ENCODE measurements at places on chromosomes 13 and 19.
A peak's percentile ranks its signal among the peaks of the same experiment; 100 is the strongest.

- no peak for DNase-seq
These were observed 114.4 kb upstream of the TMTC4 start for GRCh38 chr13:100789025-100789424.

DNA sequence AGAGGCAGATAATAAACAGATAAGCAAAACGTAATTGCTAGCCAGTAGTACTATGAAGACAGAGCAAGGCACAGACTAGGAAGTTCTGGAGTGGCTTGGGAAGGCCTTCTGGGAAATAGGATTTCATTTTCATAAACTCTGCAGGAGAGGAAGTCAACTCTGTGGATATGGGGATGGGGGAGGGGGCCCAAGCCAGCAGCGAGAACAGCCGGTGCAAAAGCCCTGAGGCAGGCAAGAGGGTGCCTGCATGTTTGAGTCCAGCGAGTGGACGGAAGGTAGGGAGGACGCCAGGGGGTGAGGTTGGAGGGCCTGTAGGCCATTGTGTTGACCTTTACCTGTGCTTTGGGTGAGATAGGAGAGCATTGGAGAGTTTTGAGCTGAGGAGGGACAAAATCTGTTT lies 9.0 kb upstream of the ASF1B start:
- DNase-seq: no peak

DNA sequence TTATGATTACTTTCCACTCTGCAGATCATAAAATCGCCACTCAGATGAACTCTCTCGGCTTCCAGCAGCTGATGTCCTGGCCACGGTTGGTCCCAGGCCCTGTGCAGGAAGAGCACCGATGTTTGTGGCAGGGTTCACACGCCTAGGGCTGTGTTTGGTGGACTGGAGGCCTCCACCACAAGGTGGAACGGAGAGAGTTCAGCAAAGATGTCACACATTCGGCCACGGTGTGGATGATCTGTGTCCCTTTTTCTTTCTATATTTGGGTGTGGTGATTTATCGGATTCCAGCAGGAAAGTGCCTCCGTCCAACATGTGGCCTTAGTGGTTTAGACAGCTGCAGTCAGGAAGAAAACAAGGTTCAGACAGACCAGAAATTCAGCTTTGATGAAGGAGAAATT lies 521 bp upstream of the SHISA2 start:
- DNase-seq: no peak

DNA sequence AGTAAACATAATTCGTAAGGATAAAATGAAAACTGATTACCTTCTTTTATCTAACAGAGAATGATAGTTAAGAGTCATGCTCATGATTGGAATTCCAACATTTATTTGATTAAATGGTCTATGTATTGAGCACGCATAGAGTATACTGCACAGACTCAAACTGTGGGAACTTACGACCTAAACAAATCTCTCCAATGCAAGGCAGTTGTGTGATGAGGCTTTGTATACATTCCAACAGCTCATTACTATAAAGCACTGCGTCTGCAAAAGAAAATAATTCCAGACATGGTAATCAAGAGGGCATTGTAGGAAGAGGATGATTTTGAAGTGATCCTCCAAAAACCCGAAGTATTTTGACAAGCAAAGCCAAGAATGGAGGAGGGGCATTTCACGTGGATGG lies 169.5 kb downstream of the NUFIP1 start:
- no peak for DNase-seq

- DNase-seq: no peak
These were observed 75.4 kb upstream of the ZNF30 start for GRCh38 chr19:34851277-34851804.

DNA sequence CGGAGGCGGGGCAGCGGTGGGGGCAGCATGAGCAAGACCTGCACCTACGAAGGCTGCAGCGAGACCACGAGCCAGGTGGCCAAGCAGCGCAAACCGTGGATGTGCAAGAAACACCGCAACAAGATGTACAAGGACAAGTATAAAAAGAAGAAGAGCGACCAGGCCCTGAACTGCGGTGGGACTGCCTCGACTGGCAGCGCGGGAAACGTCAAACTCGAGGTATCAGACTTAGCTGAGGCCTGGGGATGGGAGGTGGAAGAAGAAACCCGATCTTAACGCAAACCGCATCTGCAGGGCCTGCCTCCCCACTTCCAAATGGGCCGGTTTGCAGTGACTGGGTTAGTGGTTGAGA lies 693 bp downstream of the RFXAP start:
- peak; percentile 39 for DNase-seq

GRCh38 chr19:49347835-49348234 lies 12.6 kb downstream of the CD37 start:
- DNase-seq: no peak

- no peak for DNase-seq
These were observed 531.8 kb downstream of the DCT start for GRCh38 chr13:93947651-93948050.

- DNase-seq: no peak
These were observed 155.3 kb downstream of the KCNRG start for GRCh38 chr13:50170447-50171037.

GRCh38 chr19:18214779-18215433 lies 11.1 kb upstream of the RAB3A start:
- no peak for DNase-seq

GRCh38 chr19:5978606-5979552 lies 939 bp upstream of the RANBP3 start:
- DNase-seq: peak; percentile 25

DNA sequence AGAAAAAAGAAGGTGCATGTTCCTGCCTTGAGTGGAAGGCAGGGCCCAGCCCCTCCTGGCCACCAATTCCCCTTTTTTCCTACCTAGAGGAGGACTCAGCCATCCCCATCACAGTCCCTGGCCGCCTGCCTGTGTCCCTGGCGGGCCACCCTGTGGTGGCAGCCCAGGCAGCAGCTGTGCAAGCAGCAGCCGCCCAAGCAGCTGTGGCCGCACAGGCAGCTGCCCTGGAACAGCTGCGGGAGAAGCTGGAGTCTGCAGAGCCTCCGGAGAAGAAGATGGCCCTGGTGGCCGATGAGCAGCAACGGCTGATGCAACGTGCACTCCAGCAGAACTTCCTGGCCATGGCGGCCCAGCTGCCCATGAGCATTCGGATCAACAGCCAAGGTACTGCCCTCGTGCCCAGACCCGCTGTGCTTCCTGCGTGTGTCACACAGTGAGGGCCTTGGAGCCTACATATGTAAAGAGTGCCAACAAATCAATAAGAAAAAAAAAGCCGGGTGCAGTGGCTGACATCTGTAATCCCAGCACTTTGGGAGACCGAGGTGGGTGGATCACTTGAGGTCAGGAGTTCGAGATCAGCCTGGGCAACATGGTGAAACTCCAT lies 17.6 kb upstream of the WDR18 start:
- no peak for DNase-seq

DNA sequence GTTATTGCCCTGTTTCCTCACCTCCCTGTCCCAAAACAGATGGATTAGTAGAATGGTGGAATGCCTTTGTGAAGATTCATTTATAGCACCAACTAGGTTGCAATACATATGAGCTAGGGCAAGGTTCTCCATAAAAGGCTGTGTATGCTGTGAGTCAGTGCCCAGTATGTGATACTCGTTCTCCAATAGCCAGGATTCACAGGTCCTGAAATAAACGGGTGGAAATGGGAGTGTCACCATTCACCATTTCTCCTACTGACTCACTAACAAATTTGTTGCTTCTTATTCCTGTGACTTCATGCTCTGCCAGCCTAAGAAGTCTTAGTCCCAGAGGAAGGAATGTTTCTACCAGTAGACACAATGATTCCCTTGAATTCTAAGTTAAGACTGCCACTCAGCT lies 1745.4 kb downstream of the SLITRK1 start:
- DNase-seq: no peak

DNA sequence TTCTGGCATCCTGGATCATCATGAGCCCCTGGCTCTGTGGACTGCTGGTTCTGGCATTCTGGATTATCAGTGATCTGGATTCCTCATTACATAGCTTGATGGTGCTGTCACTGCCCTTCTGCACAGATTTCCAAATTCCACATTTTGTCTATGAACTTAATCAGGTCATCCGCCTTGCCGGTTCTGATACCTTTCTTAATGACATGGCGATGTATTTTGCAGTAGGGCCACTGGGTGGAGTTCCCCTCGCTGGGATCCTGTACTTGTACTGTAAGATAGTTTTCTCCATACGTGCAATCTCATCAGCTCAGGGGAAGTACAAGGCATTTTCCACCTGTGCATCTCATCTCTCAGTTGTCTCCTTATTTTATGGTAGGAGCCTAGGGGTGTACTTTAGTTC lies 24.4 kb upstream of the OR7C2 start:
- no peak for DNase-seq

DNA sequence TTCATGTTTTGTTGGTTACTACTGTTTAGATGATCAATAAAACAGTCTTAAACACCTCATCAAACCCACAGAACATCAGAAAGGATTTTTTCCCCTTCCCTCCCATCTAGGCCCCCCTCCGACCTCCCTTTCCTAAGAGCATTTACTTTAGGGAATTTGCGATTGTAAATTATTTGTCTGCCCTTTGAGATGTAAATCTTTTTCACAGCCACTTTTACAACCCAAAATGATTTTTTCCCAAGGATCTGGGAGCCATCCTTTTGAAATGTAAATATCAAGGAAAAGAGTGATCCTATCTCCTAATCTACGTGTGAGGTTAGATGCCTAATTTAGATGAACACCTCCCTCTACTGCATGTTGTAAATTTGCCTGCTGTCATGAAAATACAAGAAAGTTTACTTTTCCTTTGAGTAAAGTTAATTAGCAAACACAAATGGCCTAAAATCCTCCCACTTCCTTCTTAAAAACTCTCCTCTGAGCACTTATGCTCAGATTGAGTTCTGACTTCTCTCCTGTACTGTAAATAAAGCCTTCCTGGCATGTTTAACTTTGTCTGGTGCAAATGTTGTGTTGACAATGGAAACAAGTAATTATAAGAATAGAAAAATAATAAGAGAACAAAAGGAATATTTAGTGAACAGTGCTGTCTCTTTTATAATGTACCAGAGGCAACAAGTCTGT lies 1646.9 kb upstream of the SPRY2 start:
- no peak for DNase-seq

GRCh38 chr19:29714953-29715700 lies at the start of gene C19orf12:
TSS of gene C19orf12 (minus strand) at chr19:29715261. CDS start at chr19:29708413, 6,848 bp downstream.
- DNase-seq: peak; percentile 72

- no peak for DNase-seq
These were observed 16.7 kb downstream of the ZNF556 start for GRCh38 chr19:2883686-2884439.

DNA sequence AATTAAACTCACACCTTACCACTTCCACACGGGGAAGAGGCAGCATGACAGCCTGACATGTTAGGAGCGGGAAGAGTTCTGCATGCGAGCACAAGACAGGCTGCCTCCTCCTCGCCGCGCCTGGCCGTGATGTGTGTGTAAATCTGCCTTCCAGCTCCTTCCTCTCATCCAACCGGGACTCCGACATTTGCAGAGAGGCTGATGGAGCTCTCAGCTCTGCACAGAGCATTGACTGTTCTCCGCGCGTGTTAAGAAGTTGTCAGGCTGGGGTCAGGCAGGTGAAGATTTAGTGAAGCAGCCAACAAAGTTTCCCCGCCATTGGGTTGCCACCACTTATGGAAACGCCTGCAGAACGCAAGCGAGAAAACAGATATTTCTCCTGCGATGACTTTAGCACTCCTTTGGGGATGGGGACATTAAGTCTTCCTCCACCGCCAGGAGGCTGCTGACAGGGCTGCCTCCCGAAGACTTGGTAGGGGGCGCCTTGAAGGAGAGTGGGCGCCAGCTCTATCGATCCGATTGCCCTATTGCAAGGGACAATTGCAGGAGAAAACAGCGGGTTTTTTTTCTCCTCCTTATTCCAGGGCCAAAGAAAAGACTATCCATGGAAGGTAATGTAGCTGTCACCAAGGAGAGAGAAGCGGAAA lies 213.9 kb upstream of the TSHZ3 start:
- no peak for DNase-seq

DNA sequence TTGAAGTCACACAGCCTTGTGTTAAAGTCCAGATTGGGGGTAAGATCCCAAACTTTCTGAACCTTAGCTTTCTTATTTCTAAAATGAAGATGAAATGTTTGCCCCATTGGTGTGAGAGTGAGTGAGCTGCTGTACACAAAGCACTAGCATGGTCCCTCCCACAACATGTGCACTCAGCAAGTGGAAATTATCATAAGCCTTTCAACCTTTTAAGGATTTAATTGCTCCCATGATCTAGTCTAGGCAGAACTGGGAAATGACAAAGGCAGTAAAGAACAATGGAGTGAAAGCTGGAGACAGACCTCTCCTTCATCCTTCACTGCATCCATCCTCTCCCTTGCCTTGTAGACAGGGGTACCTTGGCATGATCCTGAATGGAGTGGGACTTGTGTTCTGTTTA lies 76.0 kb upstream of the GPR12 start:
- no peak for DNase-seq

GRCh38 chr13:24182703-24183081 lies 22.2 kb downstream of the SPATA13 start:
- DNase-seq: no peak

GRCh38 chr13:112124141-112124540 lies 57.2 kb downstream of the SOX1 start:
- no peak for DNase-seq

DNA sequence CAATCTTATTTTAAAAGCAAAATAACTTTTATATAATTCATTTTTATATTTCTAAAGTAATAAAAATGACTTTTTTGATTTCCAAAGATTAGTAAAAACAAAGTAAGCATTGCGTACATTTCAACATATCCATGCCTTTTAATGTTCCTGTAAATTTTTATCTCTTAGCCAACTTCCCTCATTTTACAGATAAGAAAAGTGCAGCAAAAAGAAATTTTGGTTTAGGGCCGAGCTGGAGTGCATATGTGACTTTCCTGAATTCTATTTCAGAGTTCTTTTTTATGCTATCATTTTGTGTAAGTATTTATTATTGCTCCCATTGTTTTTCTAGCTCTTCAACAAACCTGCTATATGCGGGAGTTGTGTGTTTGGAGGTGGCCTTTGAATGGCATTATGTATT lies 195.3 kb downstream of the NHLRC3 start:
- no peak for DNase-seq

GRCh38 chr13:95647321-95647720 lies 2.8 kb upstream of the DZIP1 start:
- no peak for DNase-seq

- no peak for DNase-seq
These were observed 411.0 kb downstream of the OLFM4 start for GRCh38 chr13:53439439-53440225.

- no peak for DNase-seq
These were observed 18.3 kb downstream of the CCDC97 start for GRCh38 chr19:41328157-41328841.

Measured in activated naive CD8-positive, alpha-beta T cell treated with anti-CD3 and anti-CD28 coated beads, Interleukin-2, amount 50 U/mL, for 24 hours (primary cell).